ENCODE measurements at places on chromosomes 1 and 21. TPM values are rescaled to one million over a fixed set of nuclear protein-coding genes. Genes with fewer than 3 reads are reported as not detected.

FCRL1 gene
- total RNA-seq, result not detected

DNA sequence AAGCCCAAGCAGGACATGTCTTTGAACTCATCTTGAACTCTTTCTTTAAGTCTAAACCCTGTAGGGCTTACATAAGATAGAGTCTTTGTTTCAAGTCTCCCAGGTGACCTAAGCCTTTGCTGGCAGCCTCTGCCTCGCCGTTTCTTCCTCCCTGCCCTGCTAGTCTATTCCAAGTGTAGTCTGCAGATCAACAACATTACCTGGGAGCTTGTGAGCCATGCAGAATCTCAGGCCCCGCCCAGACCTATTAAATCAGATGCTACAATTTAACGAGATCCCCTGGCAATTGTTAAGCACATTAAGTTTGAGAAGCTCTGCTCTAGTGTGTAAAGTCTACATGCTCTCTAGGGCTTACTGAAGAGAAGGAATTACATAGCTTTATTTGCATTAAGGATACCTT, 271.6 kb downstream of the PBX1 start:
- DNase-seq, result no peak

DNA sequence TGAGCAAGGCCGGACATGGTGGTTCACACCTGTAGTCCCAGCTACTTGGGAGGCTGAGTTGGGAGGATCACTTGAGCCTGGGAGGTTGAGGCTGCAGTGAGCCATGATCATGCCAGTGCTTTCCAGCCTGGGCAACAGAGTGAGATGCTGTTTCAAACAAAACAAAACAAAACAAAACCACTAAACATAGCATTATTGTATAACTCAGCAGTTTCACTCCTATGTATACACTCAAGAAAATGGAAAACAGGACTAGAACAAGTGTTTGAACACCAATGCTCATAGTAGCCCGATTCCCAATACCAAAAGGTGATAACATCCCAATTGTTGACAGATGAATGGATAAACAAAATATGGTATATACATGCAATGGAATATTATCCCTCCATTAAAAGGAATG, 1.3 kb upstream of the SPATA21 start:
- no peak for DNase-seq

DNA sequence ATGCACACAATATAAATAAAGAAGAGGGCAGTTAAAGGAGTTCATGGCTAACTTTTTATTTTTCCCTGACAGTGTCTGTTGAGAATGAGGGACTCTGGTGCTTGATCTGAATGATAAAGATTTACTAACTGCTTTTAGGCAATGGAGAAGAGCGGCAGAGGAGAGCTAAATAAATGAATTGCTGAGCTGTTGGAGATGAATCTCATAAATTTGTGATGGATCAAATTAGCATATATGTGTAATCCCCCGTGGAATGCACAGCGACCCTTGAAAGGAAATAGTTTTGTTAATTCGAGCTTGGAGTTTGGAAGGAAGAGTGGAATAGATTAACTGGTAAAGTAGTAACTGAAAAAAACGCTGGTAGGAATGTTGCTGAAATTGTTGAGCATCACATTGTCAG, 40.2 kb downstream of the HMCN1 start:
- DNase-seq, result no peak

DNA sequence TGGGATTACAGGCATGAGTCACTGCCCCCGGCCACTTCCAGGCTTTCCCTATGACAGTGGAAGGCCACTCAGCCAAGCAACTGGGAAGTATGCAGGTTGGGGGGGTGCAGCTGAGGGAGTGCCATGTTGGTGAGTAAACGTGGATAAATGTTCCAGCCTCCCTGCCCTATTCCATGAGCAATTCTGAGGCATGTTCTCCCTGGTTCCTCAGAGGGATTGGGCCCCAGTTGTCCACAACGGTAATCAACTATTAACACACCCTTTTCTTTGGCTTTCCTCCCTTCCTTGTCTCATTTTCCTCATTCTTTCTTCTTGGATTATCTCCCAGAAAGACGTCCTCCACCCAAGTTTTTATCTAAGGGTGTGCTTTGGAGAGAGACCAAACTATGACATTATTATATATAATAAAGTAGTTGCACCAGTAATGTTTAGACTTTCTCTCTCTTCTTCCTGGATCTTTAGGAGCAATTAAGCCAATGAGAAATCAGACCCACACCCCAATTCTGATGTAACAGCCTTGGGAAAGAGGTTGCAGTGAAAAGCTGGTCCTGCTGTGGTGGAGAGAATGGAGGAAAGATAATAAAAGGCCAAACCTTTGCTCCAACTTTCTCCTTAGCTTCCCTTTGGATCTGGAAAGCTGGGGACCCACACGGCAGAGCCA, 6.8 kb upstream of the SLAMF9 start:
- no peak for DNase-seq

ZNF648 gene
- not detected for total RNA-seq

- DNase-seq, result peak; percentile 32
Measured at GRCh38 chr1:42952303-42953001, 6.2 kb downstream of the SLC2A1 start.

- DNase-seq, result peak; percentile 59
Measured at GRCh38 chr1:209860293-209860881, 32.6 kb downstream of the UTP25 start.

CD244 gene
- not detected for total RNA-seq

GRCh38 chr21:24829397-24829796, 777.9 kb downstream of the MRPL39 start:
- no peak for DNase-seq

DNA sequence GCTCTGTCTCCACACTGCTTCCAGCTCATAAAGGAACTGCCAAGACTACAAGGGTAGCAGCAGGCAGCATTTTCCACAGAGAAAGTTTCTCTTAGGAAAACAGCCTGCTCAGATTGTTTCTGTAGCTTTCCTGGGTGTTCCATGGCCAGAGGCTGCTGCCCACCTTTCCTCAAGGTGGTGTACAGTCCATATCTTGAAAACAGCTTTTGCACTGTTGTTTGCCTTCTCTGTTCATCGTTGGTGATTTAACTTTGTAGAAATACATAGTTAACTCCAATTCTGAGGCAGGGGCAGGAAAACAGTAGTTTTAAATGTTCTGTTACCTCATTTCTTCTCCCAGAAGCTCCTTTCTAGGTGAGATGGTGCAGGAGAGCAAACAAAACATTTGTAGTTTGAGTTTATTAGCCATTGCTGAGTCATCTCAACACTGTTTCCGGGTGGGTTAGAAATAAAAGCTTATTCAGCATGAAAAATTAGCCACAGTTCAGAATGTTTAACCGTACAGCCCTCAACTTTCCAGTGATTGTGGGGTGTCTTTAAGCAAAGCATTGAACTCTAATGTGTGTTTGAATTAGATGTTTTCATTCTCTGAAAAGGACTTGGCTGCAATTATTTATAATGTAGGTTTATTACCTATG, 41.7 kb downstream of the DIP2A start:
- DNase-seq, result peak; percentile 19

- DNase-seq, result no peak
Measured at GRCh38 chr1:46399307-46399706, 5.2 kb downstream of the FAAH start.

DNA sequence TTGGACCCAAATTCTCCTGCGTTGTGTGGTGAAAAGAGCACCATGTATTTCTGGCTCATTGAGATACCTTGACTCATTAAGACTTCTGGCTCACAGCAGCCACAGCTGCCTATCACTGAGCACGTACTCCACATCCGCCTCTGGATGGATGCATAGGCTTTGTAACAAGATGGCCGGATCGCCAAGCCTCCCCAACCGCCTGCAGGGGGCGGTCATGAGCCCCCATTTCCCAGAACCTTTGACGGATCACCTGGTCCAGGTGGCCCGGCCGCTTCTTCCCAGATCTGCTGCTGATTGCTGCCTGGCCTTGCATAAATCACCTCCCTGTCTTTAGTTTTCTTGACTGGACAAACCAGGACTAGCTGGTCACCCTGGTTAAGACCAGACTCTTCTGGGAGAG, 156.5 kb upstream of the KLHDC7A start:
- DNase-seq, result no peak

PRRX1 gene
- not detected for total RNA-seq

GRCh38 chr21:37700641-37701202, 215.5 kb downstream of the KCNJ6 start:
- DNase-seq, result no peak

EPB41 gene
- 321 TPM for total RNA-seq

DNA sequence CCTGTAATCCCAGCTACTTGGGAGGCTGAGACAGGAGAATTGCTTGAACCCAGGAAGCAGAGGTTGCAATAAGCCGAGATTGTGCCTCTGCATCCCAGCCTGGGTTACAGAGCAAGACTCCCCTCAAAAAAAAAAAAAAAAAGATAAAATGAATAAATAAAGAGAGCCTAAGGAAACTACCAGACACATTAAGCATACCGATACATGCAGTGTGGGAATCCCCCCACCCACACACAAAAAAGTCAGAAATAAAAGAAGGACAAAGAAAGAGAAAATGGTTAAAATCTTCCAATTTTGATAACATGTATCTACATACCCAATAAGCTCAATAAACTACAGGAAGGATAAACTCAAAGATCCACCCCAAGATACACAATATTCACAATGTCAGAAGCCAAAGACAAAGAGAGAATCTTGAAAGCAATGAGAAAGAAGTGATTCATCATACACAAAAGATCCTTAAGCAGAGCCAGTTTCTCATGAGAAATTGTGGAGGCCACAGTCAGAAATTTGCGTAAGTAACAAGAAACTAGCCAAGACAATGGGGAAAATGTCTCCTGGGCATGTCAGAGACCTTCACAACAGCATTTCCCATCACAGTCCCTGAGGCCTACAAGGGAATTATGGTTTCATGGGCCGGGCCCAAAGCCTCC, 1197.0 kb downstream of the AMY1C start:
- no peak for DNase-seq

GRCh38 chr21:15703932-15704331, 25.9 kb upstream of the USP25 start:
- DNase-seq, result no peak

DNA sequence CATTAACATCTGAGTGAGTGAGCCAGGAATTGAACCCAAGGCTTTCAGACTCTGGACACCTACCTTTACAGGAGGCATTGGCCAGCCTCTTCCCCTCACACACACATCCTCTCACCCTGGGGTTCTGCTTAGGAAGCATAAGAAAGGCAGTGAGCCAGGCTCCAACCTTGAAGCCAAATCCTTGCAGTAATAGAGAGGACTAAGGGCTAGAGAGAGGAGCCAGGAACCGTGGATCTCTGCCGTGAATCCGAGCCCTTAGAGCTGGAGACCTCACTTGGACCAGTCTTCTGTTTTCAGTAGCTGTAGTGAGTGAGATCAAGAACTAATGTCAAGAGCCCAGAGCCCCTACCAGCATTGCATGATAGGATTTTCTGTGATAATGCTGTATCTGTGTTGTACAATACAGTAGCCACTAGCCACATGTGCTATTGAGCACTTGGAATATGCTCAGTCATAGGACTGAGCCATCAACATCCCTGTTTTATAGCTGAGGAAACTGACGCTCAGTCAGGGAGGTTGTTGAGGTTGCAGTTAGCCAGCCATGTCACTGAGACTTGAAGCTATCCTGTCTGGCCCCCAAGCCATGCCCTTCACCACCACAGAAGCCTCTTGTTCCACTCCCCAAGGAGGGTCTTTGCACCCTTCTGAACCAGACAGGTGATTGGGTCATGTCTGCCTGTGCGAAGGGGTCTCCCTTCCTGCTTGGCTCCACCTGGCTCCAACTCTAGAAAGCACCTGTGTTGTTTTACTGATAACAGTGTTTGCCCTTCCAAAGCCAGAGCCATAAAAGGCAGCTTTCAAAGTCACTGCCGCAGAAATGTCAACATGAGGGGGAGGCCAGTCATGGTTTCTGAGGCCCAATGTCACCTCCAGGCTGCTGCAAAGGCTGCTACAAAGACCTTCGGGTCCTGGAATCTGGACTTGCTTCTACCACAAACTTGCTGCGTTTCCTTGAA, 101.1 kb upstream of the JUN start:
- DNase-seq, result no peak

PTPRC gene
- 974 TPM for total RNA-seq

DNA sequence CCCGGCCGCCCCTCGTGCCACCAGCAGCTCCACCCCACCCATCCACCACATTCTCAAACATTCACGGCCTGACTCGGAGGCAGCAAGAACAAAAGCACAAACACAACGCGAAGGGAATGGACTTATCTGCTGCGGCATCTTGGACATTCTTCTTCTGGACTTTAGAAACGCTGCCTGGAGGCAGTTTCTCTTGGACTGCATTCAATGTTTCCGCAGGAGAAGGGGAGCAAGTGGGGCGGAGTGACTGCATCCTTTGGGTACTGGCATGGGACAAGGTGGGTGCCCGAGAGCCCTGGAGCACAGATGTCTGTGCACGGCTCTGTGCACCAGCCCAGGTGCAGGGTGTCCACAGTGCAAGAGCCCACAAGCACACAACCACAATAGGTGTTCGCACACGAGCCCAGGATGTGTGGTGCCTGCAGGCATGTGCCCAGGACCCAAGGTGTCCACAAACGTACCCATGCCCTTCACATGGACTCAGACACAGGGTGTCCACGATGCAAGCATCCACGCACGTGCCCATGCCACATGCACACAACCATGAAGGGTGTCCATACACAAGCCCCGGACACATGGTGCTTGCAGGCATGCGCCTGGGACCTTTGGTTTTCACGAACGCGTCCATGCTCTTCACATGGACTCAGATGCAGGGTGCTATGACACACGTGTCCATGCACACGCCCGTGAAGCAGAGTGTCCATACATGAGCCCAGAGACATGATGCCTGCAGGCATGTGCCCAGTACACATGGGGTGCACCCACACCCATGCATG, 53.6 kb downstream of the WNT9A start:
- DNase-seq, result no peak

DNA sequence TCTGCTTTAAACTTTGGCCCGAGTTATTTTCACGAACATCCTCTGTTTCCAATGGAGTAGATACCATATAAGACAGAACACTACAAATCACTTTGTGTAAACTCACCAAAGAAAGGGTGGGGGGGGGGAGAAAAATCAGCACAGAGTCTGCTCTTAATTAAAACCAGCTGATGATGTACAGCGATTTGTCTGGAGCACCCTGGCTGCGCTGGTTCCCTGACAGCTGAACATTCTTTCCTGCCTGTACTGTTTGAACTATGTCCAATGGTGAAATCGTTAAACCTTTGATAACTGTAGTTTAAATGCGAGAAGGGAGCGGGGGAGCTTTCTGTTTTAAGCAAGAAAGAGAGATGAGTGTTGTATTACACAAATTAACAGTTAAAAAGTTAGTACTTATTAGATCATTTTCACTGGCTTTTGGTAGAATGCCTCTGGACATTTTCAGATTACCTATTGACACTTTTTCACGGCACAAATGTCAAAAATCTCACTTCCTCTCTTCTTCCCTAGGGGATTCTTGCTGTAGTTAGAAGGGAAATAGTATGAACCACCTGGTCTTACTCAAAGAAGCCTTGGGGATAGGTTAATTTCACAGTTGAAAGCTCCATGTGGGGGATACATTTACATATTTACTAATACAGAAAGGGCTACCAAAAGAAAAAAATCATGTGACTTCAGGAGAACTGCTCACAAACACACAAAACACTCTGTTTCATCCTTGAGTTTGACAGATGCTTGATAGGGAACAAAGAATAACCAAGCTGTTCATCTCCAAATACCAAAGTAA, 140.2 kb upstream of the RUNX1 start:
- no peak for DNase-seq

GRCh38 chr1:235013512-235013911, 115.1 kb downstream of the TOMM20 start:
- DNase-seq, result no peak
